Central memory CD8-positive, alpha-beta T cell (primary cell): ENCODE measurements at places on chromosomes 7 and 10.

- no peak for DNase-seq
These were observed 524 bp upstream of the PRXL2A start for GRCh38 chr10:80407812-80408241.

DNA sequence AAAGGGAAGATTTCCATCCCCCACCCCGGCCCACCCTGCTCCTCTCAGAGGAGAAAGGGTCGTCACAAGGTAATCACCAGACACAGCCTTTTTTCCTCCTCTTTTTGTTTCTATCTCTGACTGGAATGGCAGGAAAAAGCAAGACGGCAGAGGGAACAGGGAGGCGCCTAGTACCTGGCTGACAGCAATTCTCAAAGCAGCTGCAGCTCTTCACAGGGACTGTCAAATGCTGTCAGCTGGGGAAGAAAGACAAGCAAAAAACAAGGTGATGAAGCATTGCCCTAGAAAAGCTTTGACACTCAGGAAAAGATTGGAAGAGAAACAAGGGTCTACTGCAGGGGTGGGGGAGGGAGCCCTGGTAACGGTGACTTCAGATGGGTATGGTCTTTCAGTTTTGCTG is 52.7 kb downstream of the GNA12 start:
- no peak for DNase-seq

DNA sequence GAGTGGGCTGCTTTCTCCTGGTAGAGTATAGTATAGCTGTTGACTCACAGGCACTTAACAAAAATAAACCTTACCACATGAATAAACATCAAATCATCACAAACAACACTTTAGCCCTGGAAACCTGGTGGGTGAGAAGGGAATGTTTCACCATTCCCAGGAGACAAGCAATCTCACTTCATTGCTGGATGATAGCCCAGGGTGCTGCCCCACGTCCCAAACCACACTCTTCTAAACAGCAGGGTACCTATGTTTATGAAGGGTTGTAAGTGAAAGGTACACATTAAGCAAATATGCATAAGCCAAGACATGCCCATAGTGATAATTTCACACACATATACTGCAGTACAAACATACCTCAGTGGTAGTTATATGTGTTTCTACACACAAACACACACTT is 276.2 kb downstream of the FGFR2 start:
- no peak for DNase-seq

DNA sequence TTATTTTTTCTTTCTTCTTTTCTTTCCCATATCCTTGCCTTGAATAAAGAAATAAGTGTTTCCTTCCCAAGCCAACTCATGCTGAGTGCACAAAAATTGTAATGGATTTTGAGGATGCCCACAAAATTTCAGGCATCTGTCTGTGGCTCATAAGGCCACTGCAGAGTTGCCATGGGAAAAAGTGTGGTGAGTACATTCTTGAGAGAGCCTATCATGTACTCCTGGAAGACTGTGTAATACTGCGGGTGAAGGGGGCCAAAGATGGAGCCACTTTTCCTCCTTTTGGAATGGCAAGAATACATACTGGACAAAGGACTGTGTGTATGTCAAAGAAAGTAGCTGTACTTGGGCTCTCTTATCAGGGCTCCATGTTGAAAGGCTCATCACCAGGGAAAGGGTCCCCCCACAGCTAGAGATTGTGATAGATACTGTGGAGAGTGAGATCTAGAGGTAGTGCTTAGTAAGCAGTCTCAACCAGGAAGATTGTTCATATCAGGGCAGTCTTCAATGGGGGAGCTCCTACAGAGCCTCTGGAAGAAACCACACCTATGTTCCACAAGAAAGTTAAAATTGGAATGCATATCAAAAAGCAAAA is 341.6 kb upstream of the KCND2 start:
- DNase-seq = no peak
